ENCODE measurements at places on chromosomes 1 and 21.

DNA sequence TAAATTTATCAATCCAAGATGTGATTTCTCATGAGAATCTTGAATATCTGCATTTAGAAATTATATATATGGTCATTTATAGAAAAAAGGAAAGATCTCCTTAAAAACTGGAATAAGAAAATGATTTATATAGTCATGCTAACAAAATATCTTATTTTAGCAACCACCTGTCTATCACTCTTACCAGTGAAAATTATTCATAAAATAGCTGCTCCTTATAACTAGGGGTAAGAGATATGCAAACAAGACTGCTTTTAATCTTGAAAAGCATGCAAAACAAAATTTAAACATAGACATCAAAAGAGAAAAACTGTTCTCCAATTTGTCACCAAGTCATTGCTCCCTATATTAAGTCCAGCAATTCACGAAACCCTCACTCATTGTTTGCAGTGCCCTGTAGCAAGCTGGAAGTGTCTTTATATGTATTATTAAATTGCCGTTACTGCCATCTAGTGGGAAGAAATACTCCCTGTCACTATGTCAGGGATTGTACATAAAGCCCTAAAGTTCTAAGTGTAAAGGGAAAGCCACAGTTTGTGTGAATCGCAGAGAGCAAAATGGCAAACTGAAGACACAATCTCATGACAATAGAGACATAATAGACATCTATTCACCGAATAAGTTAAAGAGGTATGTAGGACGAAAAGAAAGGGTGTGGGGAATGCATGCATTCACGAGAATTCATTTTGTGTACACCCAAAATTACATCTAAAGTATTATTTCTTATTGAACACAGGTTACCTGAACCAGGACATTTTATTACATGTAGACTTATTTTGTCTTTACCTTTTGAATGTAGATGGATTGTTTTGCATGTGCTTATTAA lies 600.5 kb downstream of the USP25 start:
- no peak for DNase-seq

- no peak for DNase-seq
Measured at GRCh38 chr1:17108786-17109185, 10.5 kb downstream of the PADI2 start.

DNA sequence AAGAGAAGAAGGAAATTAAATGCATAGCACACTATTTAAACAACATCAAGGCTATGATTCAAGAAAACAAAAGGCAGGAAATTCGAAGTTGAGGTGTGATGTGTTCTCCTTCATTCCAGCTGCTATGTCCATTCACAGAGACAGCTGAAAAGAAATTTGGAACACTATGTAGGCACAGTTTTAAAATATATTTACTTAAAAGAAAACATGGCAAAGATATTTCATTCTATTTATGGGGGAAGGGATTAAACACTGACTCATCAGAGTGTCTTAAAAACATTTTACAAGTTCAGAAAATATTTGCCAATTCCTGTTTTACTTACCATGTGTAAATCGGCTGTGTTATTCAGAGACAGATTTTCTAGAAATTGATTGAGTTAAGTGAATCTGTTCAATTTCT lies 39.4 kb upstream of the NGF start:
- DNase-seq: no peak

DNA sequence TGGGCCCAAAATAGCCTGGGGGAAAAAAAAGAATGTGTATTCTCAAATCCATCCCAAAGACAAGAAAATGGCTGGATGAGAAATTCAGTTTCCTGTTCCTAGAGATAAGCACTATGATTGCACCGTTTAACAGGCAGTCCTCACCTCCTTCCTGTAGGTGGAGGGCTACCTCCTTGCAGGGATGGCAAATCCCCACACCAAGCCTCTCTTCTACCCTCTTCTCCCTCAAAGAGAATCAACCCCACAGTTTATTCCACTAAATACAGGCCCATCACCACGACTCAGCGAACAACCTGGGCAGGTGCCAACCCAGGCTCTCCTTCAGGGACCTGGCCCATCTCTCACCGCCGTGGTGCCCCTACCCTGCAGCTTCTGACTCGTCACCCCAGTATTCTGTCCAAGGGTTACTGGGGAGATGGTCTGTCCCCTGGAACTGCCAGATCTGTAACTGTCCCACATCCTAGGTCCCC lies 3.4 kb upstream of the CHD5 start:
- DNase-seq: peak; percentile 62

GRCh38 chr1:119887427-119887826 lies 8.9 kb downstream of the ADAM30 start:
- DNase-seq: no peak

- no peak for DNase-seq
Measured at GRCh38 chr1:58592522-58593134, 15.6 kb upstream of the TACSTD2 start.

GRCh38 chr1:217196616-217197015 lies 434.3 kb downstream of the GPATCH2 start:
- no peak for DNase-seq

GRCh38 chr21:41045534-41046268 lies 122.3 kb upstream of the BACE2 start:
- DNase-seq: no peak

DNA sequence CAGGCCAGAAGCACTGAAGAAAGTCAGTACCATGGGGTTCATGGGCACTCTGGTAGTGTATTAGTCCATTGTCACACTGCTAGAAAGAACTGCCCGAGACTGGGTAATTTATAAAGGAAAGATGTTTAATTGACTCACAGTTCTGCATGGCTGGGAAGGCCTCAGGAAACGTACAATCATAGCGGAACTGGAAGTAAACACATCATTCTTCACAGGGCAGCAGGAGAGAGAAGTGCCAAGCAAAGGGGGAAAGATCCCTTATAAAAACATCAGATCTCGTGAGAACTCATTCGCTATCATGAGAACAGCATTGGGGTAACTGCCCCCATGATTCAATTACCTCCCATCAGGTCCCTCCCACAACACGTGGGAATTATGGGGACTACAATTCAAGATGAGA lies 20.2 kb upstream of the ROR1 start:
- DNase-seq: no peak

- DNase-seq: no peak
Measured at GRCh38 chr1:177659281-177659680, 310.6 kb downstream of the SEC16B start.

DNA sequence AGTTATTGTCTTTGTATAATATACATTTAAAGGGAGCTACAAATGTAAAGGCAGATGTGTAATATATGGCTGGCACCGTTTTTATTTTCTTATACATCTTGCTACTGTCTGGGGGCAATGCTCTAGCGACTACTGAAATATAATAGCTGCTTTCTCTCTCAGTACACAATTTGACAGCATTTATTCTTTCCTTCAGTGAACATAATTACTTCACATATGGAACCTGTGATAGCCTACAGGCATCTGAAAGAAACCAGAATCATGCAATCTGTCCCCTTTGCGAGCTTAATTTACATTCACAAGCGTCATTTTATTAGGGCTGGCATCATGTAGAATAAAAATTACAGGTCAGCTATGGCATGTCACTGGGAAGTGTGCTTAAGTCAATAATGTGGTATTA lies 557.5 kb upstream of the PTBP2 start:
- no peak for DNase-seq

DNA sequence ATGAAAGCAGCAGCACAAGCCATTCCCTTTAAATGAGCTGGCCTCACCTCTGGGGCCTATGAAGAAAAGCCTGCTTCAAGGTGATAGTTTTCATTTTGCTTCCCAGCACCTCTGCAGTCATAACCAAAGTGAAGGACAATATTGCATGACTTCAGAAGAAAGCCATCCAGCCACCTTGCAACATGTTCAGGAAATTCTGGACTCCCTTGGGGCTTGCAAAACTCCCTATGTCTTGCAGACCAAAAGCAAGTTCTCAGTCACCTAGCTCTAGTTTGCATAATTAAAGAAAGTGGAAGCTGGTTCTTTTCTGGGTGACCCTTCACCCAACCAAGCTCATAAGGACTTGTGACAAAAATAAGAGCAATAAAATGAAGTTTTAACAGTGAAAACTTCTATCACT lies 87.6 kb downstream of the GFI1 start:
- no peak for DNase-seq

DNA sequence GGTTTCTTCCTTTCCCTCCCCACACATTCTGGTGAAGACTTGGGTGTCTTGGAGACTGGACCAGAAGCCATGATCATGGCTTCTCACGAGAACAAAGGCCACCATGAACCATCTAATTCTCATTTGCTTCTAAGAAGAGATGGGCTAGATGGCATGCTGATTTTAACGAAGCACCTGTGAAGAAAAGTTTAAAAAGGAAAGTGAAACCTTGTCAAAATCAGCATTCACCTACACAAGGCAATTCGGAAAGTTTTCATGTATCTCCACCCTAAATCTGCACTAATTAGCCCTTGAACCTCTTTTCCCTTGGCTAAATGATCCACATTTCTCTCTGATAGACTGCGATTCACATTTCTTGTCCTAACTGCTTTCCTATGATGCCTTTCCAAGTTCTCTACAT lies 114.3 kb upstream of the RAVER2 start:
- no peak for DNase-seq

DNA sequence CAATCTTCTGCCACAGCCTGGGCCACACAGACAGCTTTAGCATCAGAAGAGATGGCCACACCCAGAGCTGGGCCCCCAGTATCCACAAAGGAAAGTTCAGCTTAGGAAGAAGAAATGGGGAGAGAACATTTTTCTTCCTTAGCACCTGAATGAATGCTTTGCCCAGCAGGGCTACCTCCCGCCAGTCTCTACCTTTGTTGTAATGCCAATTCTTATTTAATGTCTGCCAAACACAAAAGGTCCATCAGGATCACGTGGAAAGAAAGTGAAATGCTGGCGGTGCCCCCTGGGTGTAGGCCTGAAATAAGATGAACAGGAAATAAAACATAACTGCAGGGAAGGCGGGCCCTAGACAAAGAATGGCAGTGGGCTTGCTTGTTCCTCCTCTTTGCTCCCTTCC lies 125.6 kb downstream of the CACNA1E start:
- no peak for DNase-seq

GRCh38 chr1:201427963-201428362 lies 6.4 kb upstream of the TNNI1 start:
- DNase-seq: no peak

DNA sequence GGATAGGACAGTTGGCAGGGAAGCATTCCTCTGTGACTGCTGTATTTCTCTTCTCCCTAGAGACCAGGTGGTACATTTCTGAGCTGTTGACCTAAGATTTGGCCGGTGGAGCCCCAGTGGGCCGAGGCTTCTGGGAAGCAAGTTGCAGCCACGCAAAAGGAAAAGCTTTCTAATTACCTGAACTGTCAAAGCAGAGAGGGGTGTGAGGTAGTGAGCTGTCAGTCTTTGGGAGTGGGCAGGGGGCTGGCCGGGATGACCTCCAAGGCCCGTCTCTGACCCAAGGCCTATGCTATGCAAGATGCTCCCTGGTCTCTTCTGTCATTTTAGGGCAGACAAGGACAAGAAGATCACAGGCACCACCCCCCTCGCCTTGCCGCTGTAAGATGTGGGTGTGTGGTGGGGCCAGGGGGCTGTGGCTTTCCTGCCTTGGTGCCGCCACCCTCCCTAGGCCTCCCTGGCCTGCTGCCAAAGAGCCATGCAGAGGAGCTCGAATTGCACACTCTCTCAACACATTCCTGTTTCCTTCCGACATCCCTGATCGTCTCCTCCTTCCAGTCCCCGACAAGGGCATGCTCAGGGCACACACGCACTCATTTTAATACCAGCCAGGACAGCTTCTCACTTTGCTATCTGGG lies 7.7 kb downstream of the PADI1 start:
- DNase-seq: peak; percentile 78

DNA sequence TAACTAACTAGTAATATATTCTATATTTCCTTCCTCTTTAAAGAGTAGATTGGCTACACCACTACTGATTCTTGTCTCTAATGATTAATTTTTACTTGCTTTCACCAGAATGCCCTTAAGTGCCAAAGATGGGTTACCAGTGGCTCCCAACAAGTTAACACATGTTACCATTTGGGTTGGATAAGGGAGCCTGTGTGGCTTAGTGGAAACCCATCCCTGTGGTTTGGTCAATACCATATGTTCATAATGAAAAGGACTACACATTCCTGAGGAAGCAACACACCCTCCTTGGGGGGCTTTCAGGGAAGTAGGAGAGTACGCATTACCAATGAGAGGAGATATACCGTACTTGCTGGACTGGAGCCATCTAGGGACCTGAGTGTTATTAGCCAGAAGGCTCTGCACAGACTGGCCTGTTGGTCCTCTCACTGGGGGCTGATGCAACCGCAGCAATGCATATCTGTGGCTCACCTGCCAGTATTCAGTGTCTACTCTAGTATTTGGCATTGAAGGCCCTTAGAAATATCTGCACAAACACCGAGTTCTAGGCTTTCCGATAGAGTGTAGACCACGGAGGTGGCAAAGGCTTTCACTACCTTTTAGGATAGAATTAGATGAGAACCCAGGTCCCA lies 29.3 kb upstream of the PLXNA2 start:
- no peak for DNase-seq

- no peak for DNase-seq
Measured at GRCh38 chr1:214473387-214473786, 78.0 kb downstream of the PTPN14 start.

DNA sequence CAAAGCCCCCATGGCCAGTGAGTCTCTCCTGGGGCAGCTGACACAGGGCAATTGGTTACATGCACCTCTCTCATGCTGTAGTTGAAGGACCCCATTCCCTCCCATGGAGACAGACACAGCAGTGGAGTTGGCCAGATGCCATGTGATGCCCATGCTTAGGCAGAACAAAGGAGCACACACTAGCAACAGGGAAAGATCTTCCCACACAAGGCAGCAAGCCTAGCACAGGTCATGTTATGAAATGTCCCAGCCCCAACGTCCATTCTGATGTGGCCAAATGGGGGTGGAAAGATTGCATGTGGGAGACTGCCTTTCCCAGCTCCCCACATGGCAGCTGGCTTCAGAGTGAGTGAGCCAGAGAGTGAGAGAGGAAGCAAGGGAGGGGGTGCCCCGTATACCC lies 34.5 kb downstream of the AADACL4 start:
- DNase-seq: no peak

DNA sequence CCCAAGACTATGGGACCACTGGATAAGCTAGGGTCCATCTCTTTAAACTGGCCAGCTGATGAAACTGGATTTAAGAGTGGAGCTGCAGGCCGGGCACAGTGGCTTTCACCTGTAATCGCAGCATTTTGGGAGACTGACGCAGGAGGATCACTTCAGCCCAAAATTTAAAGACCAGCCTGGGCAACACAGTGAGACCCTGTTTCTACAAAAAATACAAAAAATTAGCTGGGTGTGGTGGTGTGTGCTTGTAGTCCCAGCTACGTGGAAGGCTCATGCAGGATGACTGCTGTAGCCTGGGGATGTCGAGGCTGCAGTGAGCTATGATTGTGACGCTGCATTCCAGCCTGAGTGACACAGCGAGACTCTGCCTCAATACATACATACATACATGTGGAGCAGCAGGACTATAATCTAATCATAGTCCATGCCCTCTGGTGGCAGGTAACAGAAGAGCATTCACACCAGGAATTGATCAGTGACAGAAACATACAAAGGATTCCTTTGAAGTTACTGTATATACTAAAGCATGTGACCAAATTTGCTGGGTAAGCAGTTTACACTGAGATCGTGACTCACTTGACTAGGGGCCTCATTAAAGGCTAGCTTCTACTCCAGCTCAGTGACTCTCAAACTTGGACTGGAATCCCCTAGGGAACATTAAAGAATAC lies 101.5 kb upstream of the SLFNL1 start:
- DNase-seq: no peak
